ENCODE measurements at places on chromosomes 11 and 22.

DNA sequence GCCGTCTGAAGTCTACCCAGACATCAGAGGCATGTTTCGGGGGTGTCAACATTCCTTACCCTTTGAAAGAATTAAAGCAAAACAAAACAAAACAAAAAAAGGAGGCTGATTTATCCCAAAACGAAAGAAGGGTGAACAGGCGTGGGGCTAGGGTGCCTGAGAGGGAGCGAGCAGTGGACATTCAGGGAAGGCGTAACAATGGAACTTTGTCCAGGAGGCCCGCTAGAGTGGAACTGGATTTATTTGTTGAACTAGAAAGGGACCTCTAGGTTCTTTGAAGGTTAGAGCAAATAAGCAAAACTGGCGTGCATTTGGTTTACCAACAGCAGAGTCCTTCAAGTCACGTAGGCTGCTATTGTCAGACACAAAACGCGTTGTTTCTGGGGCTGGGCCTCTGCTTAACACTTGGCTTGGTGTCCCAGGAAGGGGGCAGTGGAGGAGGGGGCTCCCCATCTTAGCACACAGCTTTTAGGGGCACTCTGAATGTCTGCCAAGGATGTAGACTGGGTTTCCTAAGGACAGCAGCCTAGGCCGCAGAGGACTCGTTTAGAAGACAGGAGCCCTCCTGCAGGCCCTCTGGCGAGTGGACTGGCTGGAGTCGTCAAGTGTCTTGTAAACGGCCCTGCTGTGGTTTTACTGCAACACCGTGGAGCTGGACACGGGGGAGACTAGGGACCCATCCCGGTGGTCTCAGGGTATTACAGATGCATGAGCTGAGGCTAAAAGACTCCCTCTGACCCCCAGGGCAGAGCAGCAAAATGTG is 203.7 kb upstream of the SORL1-AS1 start:
- DNase-seq, result no peak

GRCh38 chr11:63816166-63816565 is 2.9 kb downstream of the SPINDOC start:
- no peak for DNase-seq

GRCh38 chr11:94862926-94863880 is 95.0 kb downstream of the AMOTL1 start:
- no peak for DNase-seq

GRCh38 chr11:6197466-6198200 is 1.4 kb upstream of the OR52W1 start:
- no peak for DNase-seq

GRCh38 chr11:102201776-102202175 is 91.5 kb downstream of the YAP1 start:
- no peak for DNase-seq

- DNase-seq, result no peak
Measured at GRCh38 chr11:1208394-1209261, 14.2 kb upstream of the MUC5B start.

DNA sequence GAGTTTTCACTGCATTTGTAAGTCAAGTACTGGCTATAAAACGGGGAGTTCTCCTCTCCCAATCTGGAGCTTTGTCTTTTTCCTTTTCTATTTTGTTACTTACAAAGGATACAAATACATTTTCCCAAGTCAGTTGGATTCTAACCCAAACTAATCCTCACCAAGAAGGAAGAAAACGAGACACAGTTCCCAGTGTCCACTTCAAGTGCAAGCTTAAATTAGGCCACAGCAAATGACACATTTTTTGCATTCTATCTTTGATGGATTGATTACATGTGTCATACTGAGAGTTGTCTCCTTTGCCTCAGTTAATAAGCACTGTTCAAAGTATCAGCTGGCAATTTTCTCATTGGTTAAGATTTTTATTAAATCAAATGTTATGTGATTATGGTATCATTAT is 296.7 kb upstream of the ANO5 start:
- DNase-seq, result no peak

DNA sequence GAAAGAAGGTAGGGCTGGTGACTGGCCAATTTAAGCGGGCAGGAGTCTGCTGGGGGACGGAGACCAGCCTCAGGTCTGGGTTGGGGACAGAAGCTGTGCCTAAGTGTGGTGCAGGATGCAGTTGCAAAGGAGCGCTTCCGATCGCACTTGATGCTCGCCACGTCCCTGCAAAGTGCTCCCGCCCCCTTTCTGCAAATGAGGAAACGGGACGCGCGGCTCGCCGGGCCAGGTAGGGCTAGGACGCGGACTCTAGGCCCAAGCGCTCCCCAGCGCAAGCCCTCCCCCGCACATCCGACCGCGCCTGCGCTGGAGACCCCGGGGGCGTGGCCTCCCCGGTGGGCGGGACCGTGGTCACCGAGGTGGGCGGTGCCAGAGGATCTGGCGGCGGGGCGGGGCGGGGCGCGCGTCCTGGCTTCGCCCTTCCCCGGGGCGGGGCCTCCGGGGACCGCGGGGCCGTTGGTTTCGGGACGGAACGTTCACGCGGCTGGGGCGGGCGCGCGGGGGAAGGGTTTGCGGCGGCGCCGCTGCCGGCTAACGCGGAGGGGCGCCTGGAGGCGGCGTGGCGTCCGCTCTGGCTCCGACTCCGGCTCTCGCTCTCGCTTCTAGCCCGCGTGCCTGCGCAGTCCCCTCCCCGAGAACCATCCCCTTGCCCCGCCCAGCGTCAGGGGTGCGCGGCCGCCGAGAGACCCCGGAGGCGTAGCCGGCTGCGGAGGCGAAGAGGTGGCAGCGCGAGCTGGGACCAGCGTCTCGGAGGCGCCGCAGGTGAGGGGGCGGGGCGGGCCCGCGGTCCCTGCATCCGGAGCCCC is at the start of gene FAM118A:
TSS of gene FAM118A (plus strand) at position 513 of the 806 bp plus-strand sequence. CDS start 12,446 bp downstream, outside the sequence.
- peak; percentile 95 for DNase-seq

- no peak for DNase-seq
Measured at GRCh38 chr11:71381781-71382505, 66.2 kb downstream of the DHCR7 start.

- no peak for DNase-seq
Measured at GRCh38 chr22:29623553-29624169, 20.2 kb downstream of the NF2 start.

- no peak for DNase-seq
Measured at GRCh38 chr22:34688825-34689224, 377.1 kb upstream of the ISX start.

GRCh38 chr22:50018608-50019285 is 6.2 kb upstream of the IL17REL start:
- DNase-seq, result no peak

GRCh38 chr11:69227271-69227670 is 66.7 kb upstream of the MYEOV start:
- DNase-seq, result no peak

DNA sequence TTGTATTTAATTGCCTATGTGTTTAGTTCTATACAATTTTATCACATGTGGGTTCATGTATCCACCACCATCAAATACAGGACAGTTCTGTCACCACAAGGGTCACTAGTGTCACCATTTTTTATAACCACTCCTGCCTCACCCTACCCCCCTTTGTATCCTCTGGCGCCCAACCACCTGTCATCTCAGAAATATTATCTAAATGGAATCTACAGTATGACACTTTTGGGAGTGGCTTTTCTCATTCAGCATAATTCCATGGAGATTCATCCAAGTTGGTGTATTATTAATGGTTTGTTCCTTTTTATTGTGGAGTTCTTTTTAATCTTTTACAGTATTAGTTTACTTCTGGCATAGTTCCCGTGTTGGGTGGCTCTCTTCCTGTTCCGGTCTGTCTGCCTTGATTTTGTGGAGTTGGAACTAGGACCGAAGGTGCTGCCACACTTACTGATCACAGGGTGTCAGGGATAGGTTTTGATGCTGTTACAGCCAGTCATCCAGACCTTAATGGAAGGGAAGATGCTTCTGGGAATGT is 58.5 kb downstream of the TNRC6B start:
- DNase-seq, result no peak

GRCh38 chr11:12706545-12707499 is 32.6 kb downstream of the TEAD1 start:
- no peak for DNase-seq

DNA sequence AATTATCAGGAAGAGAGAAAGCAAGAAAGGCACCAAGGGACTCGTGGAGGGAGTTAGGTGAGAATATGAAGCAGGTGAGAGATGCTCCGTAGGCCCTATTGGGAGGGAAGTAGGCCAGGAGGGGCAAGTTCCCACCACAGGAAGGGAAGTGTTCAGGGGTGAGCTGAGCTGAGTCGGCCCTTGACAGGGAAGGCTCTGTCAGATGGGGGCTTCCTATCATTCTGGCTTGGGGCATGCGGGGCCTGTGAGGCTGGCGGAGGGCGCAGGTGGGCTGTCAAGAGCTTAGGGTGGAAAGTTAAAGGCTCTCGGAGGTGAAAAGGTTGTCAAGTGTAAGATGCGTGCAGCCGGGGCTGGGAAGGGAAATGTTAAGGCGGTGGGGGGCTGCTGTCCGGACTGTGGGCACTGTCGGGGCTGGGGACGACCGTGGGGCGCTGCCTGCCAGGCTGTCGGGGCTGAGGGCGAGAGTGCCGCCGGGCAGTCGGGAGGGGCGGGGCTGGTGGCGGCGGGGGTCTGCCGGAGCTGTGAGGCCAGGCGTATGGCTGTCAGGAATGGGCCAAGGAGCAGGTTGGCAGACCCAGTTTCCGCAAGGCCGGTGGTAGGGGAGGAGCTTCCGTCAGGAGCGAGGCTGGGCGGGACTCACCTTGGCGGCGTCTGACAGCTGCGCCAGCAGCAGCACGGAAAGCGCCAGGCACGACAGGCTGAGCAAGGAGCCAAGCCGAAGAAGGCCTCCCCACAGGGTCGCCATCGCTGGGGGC is 496 bp downstream of the TMEM9B start:
- DNase-seq, result peak; percentile 75

GRCh38 chr11:127627629-127628457 is 627.3 kb upstream of the KIRREL3 start:
- no peak for DNase-seq

- DNase-seq, result no peak
Measured at GRCh38 chr11:15849257-15849656, 507.1 kb downstream of the SOX6 start.

- no peak for DNase-seq
Measured at GRCh38 chr11:74707602-74708510, 23.4 kb downstream of the CHRDL2 start.

- no peak for DNase-seq
Measured at GRCh38 chr11:106076171-106076918, 802 bp downstream of the KBTBD3 start.

DNA sequence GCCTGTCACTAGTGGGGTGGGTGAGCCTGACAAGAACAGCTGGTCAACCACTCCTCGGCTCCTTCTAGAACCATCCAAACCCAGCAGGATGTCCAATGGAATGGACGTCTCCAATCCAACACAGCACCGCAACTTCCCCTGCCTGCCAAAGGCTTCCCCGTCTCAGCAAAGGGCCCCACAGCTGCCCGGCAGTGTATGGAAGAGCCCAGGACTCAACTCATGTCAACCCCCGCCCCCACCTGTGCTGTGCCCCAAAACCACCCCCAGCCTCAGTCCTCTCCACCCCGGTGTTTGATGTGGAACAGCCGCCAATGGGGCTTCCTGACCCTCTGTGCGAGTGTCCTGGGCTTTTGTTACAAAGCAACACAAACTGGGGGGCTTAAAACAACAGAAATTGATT is 223.8 kb downstream of the CTTN start:
- DNase-seq, result no peak

- peak; percentile 50 for DNase-seq
Measured at GRCh38 chr11:77038825-77039326, 4.7 kb downstream of the B3GNT6 start.

- no peak for DNase-seq
Measured at GRCh38 chr11:86591631-86592030, 80.8 kb downstream of the ME3 start.

GRCh38 chr11:6040874-6041273 is 10.3 kb upstream of the OR56A1 start:
- no peak for DNase-seq

- DNase-seq, result peak; percentile 50
Measured at GRCh38 chr11:111378861-111379601, at the start of gene POU2AF1. Gene POU2AF1 (minus strand): TSS chr11:111379275. CDS start chr11:111379177, 98 bp downstream.

DNA sequence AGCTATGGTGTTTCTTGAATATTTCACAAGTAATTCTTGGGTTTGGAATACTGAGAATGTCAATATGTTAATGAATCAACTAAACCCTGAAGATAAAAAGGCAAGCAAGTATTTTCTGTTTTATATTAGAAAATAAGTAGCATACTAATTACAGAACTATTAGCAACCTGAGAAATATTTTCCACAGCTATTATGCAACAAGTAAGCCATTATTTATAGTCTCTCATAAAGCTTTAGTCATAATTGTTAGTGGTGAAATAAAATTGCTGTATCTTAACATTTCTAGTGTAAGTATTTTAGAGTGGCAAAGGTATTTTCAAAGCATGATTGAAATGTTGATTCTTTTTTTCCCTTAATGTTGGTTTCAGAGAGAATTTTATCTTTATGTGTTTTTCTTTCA is 53.3 kb downstream of the FAR1 start:
- DNase-seq, result no peak

GRCh38 chr11:73245461-73245860 is 26.7 kb upstream of the P2RY6 start:
- DNase-seq, result no peak

GRCh38 chr22:34534101-34534500 is 531.9 kb upstream of the ISX start:
- no peak for DNase-seq

- DNase-seq, result no peak
Measured at GRCh38 chr11:71505001-71505400, 22.1 kb upstream of the KRTAP5-7 start.

GRCh38 chr11:124894606-124895430 is 2.8 kb downstream of the ROBO4 start:
- DNase-seq, result no peak

GRCh38 chr11:22041039-22041438 is 151.8 kb upstream of the ANO5 start:
- no peak for DNase-seq

DNA sequence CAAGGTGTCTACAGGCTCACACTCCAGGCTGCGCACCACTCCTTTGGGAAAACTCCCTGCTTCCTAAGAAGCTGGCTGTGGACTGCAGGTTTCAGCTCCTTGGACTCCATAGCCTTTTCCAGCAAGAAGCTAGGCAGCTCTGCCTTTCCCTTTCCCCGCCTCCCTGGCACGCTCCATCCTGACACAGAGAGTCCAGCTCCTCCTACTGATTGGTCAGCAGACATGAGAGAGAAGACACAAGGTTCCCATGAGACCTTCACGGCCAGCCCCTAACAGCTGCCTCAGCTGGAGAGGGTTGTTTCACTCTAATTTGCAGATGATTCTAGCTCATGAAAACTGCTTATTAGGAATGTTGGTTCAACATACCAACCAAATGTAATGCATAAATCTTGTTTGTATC is 27.6 kb downstream of the TENM4 start:
- no peak for DNase-seq

- no peak for DNase-seq
Measured at GRCh38 chr11:64853709-64854108, 9.3 kb upstream of the CDC42BPG start.

- no peak for DNase-seq
Measured at GRCh38 chr11:68328374-68329091, 16.1 kb downstream of the LRP5 start.

DNA sequence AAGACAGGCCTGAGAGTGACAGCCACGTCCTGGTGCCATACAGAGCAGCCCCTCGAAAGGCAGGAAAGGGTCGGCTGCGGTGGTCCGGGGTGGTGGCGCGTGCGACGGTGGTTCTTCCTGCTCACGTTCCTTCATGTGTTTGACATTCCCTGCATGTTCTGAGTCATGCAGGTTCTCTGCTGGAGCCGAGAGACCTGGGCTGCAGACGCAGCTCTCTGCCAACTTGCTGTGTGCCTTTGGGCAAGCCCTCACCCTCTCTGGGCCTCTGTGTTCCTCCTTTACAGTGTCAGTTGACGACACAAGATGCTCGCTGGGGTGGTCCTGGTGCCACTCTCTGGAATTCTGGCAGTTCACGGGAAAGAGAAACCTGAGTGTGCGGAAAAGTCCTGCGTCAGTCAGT is 12.0 kb downstream of the ARHGAP8 start:
- DNase-seq, result no peak

Data from GM12891 (cell line).